ENCODE measurements at places on chromosomes 4 and X. TPM values are rescaled to one million over a fixed set of nuclear protein-coding genes. Genes with fewer than 3 reads are reported as not detected.

Gene FHDC1
- 0.07 TPM for total RNA-seq

Gene PAGE4
- not detected for total RNA-seq

Gene ZNF185
- total RNA-seq = 0.43 TPM

Gene RENBP
- total RNA-seq = 0.22 TPM

Gene MAGEC2
- not detected for total RNA-seq

Gene APBB2
- total RNA-seq = 6.7 TPM

Gene SCARB2
- total RNA-seq = 6.8 TPM

DNA sequence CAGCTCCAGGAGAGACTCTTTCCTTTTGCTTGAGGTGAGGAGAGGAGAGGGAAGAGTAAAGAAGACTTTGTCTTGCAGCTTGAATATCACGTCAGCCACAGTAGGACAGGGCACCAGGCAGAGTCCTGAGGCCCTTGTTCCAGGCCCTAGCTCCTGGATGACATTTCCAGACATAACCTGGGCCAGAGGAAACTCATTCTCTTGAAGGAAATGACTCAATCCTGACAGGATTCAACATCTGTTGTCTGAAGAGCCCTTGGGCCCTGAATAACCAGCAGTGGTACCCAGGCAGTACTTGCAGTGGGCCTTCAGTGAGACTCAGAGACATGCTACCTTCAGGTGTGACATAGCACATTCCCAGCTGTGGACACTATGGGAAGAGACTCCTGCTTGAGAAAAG is 62.8 kb downstream of the FGF16 start:
- H3K27ac ChIP-seq = no peak overlapping the region
- no peaks in the 10 kb centered on the region for H3K4me1 ChIP-seq
- no peak overlapping the region for H3K4me3 ChIP-seq

DNA sequence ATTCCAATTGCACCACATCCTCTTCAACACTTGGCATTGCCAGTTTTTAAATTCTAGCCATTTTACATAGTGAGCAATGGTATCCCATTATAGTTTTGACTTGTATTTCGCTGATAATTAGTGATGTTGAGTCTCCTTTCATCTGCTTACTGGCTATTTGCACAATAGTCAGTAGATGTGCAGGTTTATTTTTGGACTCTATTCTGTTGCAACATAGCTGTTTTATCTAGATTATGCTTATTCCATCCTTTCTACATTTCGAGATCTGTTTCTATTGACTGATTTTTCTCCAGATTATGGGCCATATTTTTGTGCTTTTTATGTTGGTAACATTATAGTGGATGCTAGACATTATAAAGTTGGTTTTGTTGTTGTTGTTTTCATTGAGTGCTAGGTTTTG is 106.1 kb downstream of the WWC2 start:
- no peaks in the 10 kb centered on the region for H3K4me1 ChIP-seq
- H3K27me3 ChIP-seq = no peaks in the 10 kb centered on the region
- no peaks in the 10 kb centered on the region for H3K36me3 ChIP-seq
- DNase-seq = no peak
- no peak overlapping the region for H3K27ac ChIP-seq

GRCh38 chrX:118178450-118178849 is 61.8 kb upstream of the KLHL13 start:
- H3K36me3 ChIP-seq = no peaks in the 10 kb centered on the region
- H3K4me1 ChIP-seq = no peaks in the 10 kb centered on the region
- H3K27ac ChIP-seq = no peak overlapping the region
- no peaks in the 10 kb centered on the region for H3K27me3 ChIP-seq

DNA sequence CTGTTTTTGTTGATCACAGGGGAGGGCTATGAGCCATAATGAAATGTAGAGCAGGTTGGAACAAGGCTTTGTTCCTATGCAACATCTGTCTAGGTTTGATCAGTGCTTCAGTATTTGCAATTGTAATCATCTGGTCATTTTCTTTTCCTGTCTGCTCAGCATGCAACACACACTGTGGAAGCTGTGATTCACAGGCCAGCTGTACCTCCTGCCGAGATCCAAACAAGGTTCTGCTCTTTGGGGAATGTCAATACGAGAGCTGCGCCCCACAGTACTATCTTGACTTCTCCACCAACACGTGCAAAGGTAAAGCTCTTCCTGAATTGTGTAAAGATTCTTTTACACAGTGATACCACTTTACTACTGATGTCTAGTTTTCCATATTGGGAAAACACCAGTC is 181.9 kb upstream of the ANXA3 start:
- H3K4me3 ChIP-seq = no peak overlapping the region
- no peaks in the 10 kb centered on the region for H3K4me1 ChIP-seq
- no peaks in the 10 kb centered on the region for H3K36me3 ChIP-seq
- no peak overlapping the region for H3K27ac ChIP-seq
- DNase-seq = no peak

- H3K36me3 ChIP-seq = no peaks in the 10 kb centered on the region
- no peaks in the 10 kb centered on the region for H3K27me3 ChIP-seq
- DNase-seq = no peak
- H3K27ac ChIP-seq = no peak overlapping the region
These were observed 1086.9 kb downstream of the PCDH7 start for GRCh38 chr4:31807036-31807435.

DNA sequence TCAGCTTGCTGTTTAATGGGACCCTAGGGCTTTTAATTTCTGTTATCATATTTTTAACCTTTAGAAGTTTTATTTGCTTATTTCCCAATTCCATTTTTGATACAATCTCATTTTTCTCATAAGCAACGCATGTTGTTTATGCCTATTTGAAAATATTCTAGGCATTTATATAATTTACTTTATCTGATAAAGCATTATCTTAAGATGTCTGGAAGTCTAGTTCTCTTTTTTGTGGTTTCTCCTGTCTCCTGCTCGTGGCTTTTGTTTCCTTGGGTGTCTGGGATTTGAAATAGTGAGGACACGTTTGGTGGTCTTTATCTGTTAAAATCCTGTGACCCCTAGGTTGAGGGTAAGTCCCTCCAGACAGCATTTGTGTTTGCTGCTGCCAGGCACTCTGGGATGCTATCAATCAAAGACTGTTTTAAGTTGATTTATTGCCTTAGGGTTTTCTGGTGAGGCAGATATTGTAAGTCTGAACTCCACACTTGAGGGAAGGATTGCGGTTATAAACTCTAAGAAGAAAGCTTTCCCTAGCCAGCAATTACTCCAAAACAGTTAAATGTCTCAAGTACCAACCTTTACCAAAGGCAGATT is 208.0 kb downstream of the PRDM5 start:
- H3K4me3 ChIP-seq = no peak overlapping the region
- no peaks in the 10 kb centered on the region for H3K36me3 ChIP-seq
- peaks cover 4% of the 10 kb centered on the region for H3K4me1 ChIP-seq
- DNase-seq = no peak
- H3K27me3 ChIP-seq = no peaks in the 10 kb centered on the region
- no peak overlapping the region for H3K27ac ChIP-seq

GRCh38 chrX:144531877-144532276 is 648.0 kb downstream of the UBE2NL start:
- H3K4me1 ChIP-seq = no peaks in the 10 kb centered on the region
- no peak for DNase-seq
- H3K36me3 ChIP-seq = no peaks in the 10 kb centered on the region
- H3K27ac ChIP-seq = no peak overlapping the region

- no peaks in the 10 kb centered on the region for H3K36me3 ChIP-seq
- H3K4me3 ChIP-seq = no peak overlapping the region
- H3K4me1 ChIP-seq = peaks cover 14% of the 10 kb centered on the region
- DNase-seq = no peak
- H3K27me3 ChIP-seq = no peaks in the 10 kb centered on the region
- no peak overlapping the region for H3K27ac ChIP-seq
These were observed 4.0 kb downstream of the PCYT1B start for GRCh38 chrX:24643116-24643515.

GRCh38 chr4:77203380-77204197 is 46.6 kb downstream of the CCNG2 start:
- H3K4me3 ChIP-seq = no peak overlapping the region
- H3K36me3 ChIP-seq = no peaks in the 10 kb centered on the region
- no peaks in the 10 kb centered on the region for H3K27me3 ChIP-seq
- H3K4me1 ChIP-seq = no peaks in the 10 kb centered on the region
- H3K27ac ChIP-seq = no peak overlapping the region
